ENCODE measurements at places on chromosomes 3 and 15.

DNA sequence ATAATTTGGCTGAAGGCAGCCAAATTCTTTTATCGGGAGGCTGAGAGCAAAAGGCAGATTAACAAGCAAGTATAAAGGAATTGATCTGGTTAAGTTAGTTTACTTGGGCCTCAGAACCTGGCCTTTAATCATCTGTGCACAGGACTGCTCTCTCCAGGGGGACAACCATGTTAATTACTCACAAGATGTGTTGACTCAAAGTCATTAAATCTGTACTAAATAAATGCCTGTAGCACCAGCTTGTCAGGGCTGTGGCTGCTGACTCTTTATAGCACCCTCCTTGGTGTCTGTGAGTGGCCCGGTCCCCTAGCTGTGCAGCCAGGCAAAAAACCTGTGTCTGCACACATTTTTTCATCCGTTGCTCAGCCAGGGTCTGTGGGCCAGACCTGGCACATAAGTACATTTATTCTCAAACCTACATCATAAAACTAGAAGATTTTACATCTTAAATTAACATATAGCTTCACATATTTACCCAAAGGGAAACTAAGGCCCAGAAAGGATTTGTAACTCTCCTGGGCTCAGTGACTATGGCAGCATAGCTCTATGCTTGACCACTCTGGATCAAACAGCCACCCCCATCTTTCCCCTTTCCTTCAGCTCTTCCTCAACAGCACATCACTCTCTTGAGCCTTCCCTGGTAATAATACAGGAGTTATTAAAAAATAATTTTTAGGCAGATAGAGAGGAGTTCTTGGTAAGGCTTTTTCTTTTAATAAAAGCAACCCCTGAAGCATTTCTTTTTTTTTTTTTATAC is 51.4 kb downstream of the NCEH1 start:
- DNase-seq, result no peak

GRCh38 chr3:171201825-171202224 is 175.3 kb upstream of the SLC2A2 start:
- no peak for DNase-seq

DNA sequence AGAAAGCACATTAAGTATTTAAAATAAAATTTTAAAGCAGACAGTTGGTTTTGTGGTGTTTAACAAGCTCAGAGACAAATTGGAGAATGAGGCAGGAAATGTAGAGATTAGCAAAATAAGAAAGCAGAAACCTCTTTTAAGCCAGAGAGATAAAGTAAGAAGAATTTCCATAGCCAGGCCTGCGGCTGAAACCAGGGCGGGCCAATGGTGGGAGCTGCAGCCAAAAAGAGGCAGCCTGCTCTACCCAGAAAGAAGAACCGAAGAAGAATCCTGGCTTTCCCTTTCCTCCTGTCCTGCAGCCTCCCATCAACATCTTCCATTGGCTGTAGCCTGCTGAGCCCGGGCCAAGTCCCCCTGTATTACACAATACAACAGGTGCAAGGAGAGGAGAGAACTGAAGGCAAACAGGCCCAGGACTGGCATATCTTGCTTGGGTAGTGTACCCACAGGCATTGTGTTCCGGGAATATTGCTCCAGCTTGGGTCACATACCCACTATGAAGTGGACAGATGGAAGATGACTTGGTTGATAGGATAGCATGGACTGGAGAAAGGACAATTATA is 11.5 kb upstream of the TFG start:
- DNase-seq, result no peak

DNA sequence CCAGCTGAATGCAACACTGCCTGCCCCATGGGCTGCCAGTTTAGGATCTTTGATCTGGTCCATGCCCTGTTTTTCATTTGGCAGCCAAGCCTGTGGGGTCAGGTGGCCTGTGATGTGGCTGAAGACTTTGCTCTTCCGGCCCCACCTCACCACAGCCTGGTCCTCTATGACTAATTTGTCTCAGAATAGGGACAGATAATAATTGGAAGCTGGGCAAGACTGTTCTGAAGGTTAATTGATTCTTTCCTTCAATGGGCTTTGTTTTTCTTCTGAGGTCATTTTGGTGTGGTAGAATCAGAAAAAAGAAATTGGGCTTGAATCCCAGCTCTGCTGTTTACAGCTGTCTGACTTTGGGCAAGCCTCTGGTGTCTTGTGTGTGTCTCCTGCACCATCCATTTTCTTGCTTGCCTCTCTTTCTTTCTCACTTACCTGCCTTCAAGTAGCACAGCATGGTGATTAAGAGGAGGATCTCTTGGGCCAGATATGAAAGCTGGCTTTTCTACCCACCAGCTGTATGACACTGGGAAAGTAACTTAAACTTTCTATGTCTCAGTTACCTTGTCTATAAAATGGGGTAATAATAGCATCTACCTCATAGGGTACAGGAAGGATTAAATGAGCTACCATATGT is 24.2 kb downstream of the ABHD2 start:
- peak; percentile 66 for DNase-seq

- DNase-seq, result peak; percentile 70
Observed at GRCh38 chr15:68693071-68693470, 114.3 kb downstream of the CORO2B start.

- DNase-seq, result peak; percentile 82
Observed at GRCh38 chr15:74127255-74127953, 3.0 kb upstream of the ISLR2 start.

DNA sequence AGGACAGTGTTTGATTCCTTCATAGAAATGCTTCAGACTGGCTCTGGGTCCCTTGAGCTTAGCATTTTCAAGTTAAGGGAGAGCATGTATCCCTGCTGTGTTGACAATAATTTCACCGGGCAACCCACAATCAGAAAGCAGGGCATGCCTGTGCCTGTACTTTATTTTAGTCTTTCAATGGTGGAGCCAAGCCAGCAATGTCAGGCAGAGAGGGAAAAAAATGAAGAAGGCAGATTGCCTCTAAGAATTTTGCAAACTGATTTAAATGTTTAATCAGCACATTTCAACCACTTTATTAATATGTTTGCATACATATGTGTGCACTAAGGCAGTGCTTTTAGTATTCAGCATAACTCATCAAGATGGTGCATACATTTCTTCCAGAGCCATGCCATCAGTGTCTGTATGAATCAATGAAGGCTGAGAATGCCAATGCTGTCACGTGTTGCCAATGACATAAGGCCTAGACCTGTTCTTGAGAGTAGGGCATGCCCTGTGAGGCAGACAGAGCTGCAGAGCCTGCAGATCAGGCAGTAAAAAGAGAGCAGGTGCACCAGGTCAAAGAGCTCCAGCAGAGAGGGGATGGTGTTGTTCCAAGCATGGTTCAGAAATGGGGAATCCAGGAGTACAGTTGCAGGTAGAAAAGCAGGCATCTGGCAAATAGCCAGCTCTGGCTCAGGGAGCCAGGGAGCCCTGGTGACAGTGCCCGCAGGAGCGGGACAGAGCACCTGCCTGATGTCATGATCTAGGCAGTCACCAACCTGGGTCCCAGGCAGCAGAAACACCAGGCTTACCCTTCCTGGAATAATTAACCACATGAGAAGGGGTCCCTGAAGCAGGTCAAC is 508.5 kb downstream of the GABRG3 start:
- no peak for DNase-seq

DNA sequence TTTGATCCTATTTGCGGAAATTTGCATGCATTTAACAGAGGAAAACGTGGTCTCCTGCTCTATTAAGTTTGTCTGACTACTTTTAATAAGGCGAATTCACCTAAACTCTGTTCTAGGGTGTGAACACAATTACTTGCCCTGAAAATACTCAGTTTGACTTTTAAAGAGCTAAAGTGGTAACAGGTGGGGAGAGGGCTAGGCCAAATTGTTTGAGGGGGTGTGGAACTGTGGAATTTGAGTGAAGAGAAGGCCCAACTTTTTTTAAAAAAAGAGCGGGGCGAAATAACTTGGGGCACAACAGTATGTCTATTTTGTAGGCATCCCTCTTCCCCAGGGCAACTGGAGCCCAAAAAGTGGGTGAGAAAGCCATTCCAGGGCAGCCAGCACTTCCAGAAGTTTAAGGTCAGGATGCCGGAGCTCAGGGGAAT is 580 bp upstream of the FXR1 start:
- no peak for DNase-seq

DNA sequence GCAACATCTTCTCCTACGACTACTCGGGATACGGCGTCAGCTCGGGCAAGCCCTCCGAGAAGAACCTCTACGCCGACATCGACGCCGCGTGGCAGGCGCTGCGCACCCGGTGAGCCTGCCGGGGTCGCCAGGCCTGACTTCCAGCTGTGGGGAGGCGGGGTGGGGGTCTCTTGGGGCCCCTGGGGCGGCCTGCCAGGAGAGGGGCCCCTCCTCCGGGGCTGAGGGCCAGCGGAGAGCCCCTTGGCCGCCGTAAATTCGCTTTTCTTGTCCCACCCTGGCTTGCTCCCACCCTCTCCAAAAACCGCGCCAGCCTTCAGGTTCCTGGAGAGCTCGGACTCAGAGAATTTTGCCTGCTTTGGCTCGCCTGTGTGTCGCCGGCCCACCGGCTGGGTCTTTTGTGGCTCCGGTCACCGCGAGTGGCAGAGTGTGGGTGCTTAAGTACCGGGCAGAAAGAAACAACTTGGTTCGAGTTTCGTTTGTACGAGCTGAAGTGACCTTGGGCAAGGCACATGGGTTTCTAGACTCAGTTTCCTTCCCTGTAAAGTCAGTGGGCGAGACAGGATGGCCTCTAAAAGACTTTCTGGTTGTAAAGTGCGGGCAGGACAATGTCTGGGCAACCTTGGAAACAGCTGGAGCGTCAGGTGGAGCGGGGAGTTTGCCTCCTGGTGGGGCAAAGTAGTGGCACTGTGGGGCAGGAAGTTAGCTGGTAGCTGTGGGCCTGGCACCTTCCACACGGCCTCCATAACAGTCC is 976 bp downstream of the ABHD17C start:
- DNase-seq, result peak; percentile 45

DNA sequence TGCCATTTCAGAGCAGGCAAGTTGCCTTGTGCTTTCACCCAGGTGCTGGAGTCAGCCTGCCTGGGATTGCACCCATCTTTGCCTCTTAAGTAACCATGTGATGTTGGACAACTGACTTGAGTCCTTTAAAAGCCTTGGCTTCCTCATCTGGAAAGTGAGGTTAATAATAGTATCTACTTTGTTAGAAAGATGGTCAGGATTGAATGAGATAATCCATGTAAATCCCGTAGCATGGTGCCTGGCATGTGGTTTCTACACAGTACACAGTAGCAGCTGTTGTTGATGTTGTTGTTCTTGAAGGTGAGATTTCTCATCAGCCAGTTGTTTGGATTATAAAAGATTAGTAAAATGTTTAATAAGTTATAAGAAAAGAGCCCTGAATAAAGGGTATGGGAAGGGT is 48.8 kb downstream of the PSMD6 start:
- no peak for DNase-seq

- DNase-seq, result peak; percentile 87
Observed at GRCh38 chr15:57890351-57890750, 175.2 kb downstream of the ALDH1A2 start.

GRCh38 chr3:11716573-11717290 is 73.0 kb upstream of the VGLL4 start:
- peak; percentile 30 for DNase-seq

GRCh38 chr15:47409600-47409999 is 307.7 kb upstream of the SEMA6D start:
- peak; percentile 47 for DNase-seq

- DNase-seq, result no peak
Observed at GRCh38 chr3:111542611-111543300, 759 bp downstream of the CD96 start.

GRCh38 chr3:122577409-122578031 is at the start of gene PARP15:
PARP15 (plus strand) TSS chr3:122577650; CDS start chr3:122577668, 18 bp downstream.
- DNase-seq, result peak; percentile 12

- no peak for DNase-seq
Observed at GRCh38 chr3:52782412-52783210, 5.2 kb downstream of the ITIH1 start.

DNA sequence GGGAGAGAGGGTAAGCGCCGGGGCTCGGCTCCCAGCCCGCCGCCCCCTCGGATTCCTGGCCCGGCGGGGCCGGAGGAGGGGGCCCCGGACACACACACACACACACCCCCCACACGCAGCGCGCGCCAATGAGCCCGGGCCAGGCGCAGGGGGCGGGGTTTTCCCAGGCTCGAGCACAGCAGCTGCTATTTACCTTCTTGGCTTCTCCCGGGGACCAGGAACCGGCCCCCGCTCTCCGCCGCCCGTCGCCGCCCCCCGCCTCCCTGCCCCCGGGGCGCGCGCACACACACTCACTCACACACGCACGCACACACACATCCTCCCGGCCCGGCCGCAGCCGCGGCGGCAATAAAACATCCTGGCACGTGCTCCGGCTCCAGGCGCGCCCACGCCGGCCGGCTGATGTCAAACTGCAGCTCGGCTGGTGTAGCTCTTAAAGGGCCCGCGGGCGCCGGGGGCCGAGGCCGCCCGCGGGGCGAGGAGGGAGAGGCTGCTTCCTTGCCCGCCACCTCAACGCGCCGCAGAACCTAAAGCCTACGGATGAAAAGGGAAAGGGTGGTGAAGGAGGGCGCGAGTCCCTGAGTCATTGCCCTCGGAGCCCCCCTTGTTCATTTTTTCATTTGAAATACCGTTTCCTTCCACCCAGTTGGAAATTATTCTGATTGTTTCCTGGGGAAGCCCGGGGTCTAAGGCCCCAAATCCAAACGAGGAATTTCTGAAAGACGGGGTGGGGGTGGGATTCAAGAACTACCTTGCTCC is 1.0 kb upstream of the HES1 start:
- peak; percentile 98 for DNase-seq

GRCh38 chr3:172030181-172030580 is 9.2 kb upstream of the FNDC3B start:
- DNase-seq, result no peak

GRCh38 chr3:40452562-40452875 is 4.6 kb upstream of the RPL14 start:
- no peak for DNase-seq

- DNase-seq, result no peak
Observed at GRCh38 chr15:67911727-67912126, 71.9 kb upstream of the RNU6-1 start.

- DNase-seq, result no peak
Observed at GRCh38 chr3:71206305-71207165, 377.0 kb downstream of the FOXP1 start.

- no peak for DNase-seq
Observed at GRCh38 chr3:10354361-10355015, 33.6 kb upstream of the SEC13 start.

DNA sequence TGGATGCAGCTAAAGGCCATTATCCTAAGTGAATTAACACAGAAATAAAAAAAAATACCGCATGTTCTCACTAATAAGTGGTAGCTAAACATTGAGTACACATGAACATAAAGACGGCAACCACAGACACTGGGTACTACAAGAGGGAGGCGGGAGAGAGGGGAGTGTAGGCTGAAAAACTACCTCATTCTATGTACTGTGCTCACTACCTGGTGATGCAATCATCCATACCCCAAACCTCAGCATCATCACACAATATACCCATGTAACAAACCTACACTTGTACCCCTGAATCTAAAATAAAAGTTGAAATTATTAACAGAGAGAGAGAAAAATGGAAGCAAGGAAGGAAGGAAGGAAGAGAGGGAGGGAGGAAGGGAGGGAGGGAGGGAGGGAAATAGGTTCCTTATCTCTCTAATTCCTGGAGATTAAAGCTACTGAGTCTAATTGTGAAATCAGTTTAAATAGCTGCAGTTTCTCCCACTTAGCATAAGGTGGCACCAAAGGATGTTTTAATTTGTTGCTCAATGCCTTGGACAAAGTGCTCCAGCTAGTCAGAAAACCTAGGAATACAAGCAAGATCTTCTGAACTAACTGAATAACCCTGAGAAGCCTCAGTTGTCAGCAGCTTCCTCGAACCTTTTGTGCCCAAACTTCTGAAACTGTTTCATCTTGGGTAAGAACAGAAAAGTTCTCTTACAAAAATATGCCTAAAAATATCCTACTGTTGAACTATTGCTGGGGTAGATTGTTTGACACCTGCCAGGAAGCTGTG is 79.4 kb upstream of the ATP11B start:
- peak; percentile 67 for DNase-seq

Data from EH (cell line).